DND-41 (cell line): ENCODE measurements at places on chromosomes 4 and X.

GRCh38 chr4:133694416-133694815 lies 507.2 kb downstream of the PABPC4L start:
- no peak for DNase-seq

DNA sequence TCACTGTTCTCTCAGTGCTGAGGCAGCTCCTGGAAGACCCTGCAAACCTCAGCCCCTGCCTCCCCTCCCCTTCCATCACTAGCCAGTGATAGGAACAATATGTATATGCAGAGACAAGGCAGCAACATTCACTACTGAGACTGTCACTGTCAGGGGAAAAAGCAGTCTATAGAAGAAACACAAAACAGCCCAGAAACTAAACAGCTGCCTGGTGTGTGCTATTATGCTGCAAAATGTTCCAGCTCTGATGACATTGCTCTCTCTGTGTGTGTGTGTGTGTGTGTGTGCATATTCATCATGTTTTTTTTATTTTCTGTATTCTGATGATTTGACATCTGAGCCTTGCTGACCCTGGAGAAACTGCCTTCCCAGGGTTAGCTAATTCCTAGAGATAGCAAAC lies 147.2 kb downstream of the SPATA18 start:
- no peak for DNase-seq

- no peak for DNase-seq
Measured at GRCh38 chrX:78357342-78358055, 30.1 kb upstream of the CYSLTR1 start.

DNA sequence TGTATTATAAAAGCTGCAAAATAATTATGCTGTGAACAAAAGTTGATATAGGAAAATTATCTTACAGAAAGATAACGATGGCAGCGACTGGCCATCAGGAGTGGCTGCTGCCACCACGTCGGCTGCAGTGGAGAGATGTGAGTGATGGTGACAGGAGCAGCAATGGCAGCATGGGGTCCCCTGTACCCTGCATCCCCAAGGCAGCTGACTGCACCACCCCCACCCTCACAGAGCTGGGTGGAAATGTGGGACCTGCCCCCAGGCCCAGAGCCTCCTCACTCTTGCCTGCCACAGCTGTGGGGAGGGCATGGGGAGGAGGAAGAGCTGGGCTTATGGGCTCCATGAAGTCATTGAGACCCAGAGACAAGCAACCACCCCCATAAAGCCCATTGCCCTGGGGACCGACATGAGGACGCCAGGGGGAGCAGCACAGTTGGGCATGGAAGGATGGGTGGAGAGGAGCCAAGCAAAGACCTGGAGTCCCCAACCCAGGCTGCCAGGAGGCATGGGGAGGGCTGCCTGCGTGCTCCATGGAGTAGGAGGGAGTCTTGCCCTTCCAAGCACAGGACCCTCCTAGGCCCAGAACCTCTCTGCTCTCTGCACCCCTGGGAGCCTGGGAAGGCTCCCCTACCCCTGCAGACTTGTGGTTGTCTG lies 1090.5 kb downstream of the PCDH18 start:
- DNase-seq = no peak
